ENCODE measurements at places on chromosomes 2 and 18. TPM values are rescaled to one million over a fixed set of nuclear protein-coding genes. Genes with fewer than 3 reads are reported as not detected.

The MEX3C gene
- 25.1 TPM for total RNA-seq

The VRK2 gene
- 17.1 TPM for total RNA-seq

The REEP1 gene
- total RNA-seq = 0.67 TPM

The EPAS1 gene
- 23.0 TPM for total RNA-seq

The HJURP gene
- total RNA-seq = 39.4 TPM

The OR6B2 gene
- not detected for total RNA-seq
